KBM-7 (cell line): ENCODE measurements at places on chromosomes 1 and 21.

DNA sequence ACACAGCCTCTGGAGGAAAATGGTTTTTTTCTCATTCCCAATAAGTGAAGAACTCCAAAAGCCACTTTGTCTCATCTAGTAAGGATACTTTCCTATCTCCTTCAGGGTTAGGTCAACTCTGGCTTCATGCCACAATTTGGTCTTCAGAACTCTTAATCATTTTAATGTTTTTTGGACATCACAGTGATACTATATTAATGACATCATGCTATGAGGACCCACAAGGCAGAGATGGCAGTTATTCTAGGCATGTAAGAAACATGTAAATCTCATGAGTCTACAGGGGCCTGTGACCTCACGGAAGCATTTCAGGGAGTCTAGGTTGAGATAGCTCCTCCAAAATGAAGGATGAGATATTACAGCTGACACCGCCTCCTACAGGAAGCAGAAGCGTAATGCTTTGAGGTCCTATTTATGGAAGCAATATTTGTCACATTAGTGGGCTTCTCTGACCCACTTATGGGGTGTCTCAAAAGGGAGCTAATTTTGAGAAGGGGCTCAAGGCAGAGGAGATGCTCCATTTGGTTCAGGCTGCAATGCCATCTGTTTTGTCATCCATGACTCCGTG lies 5.0 kb upstream of the GPR137B start:
- DNase-seq, result no peak

DNA sequence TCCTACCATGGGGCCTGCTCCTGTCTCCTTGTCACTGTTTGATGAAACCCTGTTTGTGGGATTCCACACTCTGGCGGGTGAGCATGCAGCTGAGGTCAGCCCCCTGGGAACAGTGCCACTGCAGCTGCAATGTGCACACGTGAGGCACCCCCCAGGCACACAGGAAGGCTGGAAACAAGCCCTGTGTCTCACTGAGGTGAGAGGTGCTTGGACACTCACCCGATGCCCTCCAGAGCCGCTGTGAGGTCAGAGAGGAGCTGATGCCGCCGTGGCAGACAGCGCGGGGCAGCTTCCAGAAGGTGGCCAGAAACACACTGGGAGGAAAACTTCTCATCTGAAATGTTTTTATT lies 49.7 kb downstream of the SLX9 start:
- DNase-seq, result no peak

DNA sequence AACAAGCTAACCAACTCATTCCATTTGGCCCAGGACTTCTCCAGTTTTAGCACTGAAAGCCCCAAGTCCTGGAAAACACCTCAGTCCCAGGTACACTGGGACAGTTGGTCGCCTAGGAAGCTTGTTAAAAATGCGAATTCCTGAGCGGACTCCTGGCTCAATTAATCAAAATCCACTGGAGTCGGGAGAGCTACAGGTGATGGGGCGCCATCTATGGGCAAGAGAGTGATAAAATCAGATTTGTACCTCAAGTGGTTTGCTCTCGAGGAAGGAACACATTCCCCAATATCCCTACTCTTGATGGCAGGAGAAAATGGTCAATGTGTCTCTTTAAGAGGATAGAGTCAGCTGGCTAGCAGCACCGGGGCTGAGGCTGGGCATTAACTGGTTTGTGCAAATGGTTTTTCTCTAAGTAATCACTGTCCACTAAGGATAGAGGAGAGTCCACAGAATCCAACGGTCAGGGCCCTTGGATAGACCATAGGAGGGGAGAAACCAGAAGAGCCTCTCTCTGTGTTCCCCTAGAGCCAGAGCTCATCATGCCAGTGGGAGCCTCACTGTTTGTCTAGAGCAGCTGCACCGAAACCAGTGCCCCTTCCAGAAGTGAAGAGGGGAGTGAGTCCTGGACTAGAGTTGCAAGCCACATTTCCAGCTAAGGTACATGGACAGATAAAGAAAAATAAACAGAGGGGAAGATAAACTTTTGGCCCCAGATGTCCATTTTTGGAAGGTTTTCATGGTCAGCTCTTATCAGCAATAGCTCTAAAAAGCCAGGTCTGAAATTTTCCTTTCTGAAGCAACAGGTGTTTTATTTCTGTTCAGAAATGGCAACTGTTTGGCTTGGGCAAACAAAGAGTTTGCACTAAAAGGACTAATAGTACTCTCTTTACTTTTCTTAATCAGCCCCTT lies 148.5 kb downstream of the TENT5C start:
- peak; percentile 57 for DNase-seq

- no peak for DNase-seq
Measured at GRCh38 chr1:115229016-115229415, 109.0 kb downstream of the NGF start.

DNA sequence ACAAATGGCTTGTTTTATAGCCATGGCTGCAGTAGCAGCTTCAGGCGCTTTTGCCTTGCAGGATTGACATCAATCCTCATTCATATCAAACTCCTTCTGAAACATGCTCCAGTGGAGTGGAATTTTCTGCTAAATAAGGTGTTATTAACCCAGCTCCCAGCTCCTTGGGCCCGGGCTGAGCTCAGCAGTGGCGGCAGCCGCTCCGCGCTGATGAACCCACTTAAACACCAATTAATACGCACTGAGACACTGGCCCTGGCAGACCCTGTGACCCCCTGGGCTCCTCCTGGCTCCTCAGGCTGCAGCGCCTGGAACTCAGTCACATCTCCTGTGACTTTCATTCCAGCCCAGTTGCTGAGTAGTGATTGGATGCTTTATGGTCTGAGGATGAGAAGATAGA lies 137.4 kb upstream of the GRIK3 start:
- no peak for DNase-seq
